CD4-positive, alpha-beta T cell treated with Interleukin-21 for 1 hour (primary cell): ENCODE measurements at places on chromosomes 5 and 9.

GRCh38 chr9:26723486-26723885 is 169.1 kb downstream of the CAAP1 start:
- DNase-seq, result no peak

DNA sequence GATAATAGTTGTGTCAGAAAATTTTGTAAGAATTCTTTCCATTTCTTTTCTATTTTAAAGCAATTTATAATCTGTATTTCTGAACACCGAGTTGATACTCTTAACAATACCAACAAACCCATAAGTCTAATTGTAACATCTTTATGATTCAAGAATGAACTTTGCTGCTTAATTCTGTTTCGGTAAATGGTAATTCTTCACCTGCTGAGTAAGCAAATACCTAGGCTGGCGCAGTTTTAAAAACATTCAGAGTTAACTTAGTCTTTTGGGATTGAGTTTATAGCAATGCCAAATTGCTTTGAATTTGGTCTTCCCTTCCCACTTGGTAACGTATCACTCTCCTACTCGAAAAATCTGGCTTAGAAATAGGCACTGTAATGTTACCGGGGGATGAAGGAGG is 223.0 kb downstream of the MARCHF11 start:
- DNase-seq, result no peak

DNA sequence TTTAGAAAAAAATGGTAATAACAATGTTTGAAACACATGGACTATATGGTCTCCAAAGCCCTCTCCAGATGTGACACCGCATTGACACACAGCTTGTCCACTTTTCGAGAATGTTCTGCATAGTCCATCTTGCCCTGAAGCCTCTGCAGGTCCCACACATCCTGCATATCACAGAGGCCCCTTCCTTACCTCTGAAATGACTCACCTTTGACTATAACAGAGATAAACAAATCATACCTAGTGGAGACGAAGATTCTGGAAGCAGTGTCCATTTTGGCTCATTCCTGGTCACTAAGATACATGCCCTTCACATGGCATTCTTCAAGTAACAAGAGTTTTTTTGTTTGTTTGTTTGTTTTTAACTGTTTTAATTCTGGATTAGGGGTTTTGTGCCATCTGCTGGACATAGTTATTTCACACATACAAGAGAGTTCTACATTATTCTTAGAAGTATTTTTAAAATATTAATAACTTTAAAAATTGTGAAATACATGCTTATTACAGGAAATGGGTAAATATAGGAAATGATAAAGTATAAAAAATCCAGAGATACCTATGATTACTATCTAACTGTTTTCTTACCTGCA is 5.1 kb downstream of the ARL14EPL start:
- no peak for DNase-seq

DNA sequence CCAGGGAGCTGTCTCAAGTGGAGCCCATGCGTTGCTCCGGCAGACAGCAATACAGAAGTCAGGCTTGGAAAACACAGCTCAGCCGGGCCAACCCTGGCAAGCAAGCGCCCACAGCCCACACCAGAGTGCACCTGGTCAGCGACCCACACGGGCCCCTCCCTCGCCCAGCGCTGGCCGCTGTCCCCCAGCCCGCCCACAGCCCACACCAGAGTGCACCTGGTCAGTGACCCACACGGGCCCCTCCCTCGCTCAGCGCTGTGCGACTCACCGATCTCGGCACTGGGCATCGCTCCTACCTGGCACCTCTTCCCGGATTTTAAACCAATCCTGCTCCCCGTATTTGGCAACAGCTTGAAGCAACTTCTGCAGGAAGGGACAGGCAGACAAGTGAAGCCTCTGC is 12.8 kb downstream of the SNAPC4 start:
- no peak for DNase-seq

- DNase-seq, result no peak
These were observed 3.1 kb downstream of the AGXT2 start for GRCh38 chr5:35044649-35045048.

- DNase-seq, result no peak
These were observed 284.2 kb upstream of the NMUR2 start for GRCh38 chr5:152689250-152689711.

- DNase-seq, result no peak
These were observed 583.0 kb upstream of the WWC1 start for GRCh38 chr5:167708449-167708848.

- no peak for DNase-seq
These were observed 92.8 kb upstream of the LRRTM2 start for GRCh38 chr5:138967791-138968448.

GRCh38 chr5:100584069-100584468 is 48.9 kb downstream of the FAM174A start:
- DNase-seq, result no peak

DNA sequence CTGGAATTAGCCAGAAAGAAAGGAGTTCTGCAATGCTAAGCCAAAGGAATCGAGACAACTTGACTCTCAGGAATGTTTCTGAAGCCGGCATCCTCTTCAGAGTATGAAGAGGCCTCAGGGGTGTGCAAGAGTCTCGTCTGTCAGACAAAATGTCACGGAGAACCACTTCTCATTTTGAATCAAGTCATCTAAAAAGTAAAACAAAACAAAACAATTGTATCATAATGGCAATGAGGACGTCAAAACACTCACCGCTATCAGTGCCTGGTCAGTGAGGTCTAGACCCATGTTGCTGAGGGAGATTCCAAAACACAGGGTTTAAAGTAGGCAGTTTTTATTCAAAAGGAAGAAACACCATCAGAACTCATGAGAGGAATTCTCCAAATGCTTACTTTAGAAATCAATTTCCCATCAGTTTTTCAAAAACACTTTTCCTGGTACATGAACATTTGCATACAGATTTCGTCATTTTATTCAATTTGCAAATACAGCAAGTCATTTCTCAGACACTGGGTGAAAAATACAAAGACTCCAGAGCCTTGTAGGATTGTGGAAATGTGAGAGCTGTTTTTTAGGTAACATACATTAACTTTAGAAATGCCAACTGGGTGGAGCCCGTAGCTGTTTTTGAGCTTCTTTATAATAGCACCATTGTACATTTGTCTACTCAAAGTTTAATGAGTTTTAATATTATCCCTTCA is 89.5 kb upstream of the MAP3K1 start:
- peak; percentile 5 for DNase-seq

- no peak for DNase-seq
These were observed 11.9 kb upstream of the C5orf46 start for GRCh38 chr5:147918101-147918685.

DNA sequence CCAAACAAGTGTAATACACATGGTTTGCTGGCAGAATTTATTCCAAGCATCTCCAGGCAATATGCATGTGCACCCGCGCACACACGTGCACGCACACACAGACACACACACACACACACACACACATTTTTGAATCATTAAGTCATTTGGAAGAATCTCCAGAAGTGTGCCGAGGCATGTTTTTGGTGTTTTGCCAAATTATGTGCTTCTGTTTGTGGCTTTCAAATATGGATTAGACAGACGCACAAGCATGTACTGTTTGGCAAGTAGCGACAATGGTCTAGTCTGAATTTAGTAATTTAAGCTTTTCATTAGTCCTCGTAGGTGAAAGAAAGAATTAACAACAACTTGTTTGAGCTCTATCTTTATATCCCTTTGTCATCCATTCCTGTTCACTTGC is 36.7 kb downstream of the NFIB start:
- no peak for DNase-seq

DNA sequence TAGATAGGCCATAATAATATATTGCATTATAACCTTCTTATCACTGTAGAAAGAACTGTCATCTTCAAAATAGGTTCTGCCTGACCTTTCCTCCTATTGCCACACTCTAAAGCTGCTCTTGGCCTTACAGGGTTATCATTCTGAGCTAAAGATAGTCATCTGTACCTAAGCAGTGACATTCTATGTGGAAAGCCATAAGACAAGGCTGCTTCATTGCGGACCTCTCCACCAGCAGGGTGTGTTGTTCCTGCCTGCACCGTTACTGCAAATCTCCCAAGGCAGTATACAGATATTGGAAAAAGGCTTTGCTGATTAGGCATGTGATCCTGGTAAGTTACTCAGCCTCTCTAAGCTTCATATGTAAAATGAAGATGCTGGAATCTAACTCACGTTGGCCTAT is 8.1 kb downstream of the ZNF622 start:
- no peak for DNase-seq

DNA sequence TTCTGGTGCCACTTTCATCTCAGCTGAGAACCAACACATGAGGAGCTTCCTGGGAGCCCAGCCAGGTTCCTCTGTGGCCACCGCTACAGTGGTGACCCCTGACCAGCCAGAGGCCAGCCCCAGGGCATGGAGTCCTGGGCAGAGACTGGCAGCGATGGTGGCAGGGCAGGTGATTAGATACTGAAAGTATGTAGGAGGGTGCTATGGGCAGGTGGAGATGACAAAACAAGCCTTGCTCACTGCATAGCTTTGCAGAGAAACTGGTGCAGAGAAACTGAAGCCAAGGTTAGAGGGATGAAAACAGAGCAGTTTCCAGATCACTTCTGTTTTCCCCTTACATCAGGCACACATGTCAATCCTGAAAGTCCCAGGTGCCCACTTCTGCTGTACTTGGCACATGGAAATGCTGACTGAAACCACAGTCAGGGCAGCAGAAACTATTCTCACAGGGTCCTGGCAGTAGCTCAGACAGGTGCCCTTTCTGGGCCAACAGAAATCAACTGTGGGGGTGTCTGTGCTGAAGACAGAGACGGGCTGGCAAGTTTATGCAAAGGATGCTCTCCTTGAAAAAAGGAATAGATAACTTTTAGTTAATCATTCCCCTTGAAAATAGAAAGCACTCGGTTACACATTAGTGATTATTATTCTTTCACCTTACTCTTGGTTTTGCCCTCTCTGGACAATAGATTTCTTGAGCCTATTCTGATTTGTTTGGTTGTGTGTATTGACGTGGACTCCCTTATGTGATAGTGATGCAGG is 90.3 kb downstream of the ANKRD55 start:
- DNase-seq, result no peak

- DNase-seq, result no peak
These were observed 39.7 kb downstream of the ROPN1L start for GRCh38 chr5:10481241-10481935.

GRCh38 chr9:121207371-121207940 is 5.8 kb upstream of the RAB14 start:
- DNase-seq, result no peak

DNA sequence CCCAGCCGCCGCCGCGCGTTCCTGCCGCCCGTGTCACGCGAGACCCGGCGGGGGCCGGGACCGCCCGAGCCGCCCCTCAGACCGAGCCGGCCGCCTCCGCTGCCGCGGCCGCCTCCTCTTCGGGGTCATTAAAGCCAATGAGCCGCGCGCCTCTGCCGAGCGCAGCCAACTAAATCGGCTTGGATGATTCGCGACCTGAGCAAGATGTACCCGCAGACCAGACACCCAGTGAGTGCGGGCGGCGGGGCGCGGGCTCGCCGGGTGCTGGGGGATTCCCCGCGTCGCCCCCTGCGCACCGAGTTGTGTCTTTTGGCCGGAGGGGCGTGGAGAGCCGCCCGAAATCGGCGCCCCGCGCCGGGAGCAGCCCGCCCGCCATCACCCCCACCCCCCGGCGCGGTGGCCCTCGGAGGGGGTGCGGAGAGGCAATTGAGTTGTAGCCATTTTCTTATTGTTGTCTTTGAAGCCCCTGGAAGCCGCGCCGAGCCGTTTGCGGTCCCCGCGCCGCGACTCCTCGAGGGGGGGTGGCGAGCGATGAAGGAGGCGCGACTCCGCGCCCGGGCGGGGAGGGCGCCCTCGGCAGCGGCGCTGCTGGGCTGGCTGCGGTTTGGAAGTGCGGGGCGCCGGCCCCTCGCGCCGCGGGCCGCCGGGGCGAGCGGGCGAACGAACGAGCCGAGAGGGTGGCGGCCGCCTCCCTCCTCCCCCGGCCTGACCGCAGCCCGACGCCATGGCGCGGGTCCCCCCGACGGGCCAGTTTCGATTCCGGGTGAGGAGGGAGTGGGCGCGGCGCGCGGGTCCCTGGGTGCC is 1.0 kb downstream of the TLE4 start:
- peak; percentile 68 for DNase-seq

DNA sequence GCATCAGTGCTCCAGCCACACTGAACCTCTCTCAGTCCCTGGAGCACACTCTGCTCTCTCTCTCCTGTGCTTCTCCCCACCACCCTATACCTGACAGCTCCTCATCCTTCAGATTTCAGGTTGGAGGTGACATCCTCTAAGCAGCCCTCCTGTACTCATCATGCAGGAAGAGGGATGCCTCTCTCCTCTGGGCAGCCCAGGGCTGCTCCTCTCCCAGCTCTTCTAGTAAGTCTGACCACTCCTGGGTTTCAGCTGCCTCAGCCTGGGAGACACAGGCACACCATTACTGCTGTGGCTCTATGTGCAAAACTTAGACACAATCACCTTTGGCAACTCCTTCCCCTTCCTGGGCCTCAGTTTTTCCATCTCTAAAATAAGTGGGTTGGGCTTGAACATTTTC is 232.4 kb upstream of the BRINP1 start:
- no peak for DNase-seq

DNA sequence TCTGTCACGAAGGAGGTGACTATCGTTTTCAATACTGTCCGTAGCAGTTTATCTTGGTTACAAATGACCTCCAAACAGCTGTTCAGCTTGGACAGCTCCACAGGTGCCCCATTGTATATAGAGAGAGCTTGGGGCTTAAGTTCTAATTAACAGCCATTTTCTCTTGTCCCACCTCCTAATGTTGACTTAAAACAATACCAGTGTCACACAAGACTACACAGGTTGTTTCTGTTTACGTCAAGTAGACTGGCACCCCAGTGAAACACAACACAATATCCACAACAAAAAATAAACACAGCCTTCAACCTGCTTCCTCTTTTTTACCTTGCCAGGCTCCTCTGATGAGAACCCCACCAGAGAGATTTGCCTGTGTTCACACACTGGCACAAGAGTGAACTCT is 39.8 kb upstream of the TLE1 start:
- DNase-seq, result no peak

- no peak for DNase-seq
These were observed 96.3 kb upstream of the EQTN start for GRCh38 chr9:27393054-27393846.

DNA sequence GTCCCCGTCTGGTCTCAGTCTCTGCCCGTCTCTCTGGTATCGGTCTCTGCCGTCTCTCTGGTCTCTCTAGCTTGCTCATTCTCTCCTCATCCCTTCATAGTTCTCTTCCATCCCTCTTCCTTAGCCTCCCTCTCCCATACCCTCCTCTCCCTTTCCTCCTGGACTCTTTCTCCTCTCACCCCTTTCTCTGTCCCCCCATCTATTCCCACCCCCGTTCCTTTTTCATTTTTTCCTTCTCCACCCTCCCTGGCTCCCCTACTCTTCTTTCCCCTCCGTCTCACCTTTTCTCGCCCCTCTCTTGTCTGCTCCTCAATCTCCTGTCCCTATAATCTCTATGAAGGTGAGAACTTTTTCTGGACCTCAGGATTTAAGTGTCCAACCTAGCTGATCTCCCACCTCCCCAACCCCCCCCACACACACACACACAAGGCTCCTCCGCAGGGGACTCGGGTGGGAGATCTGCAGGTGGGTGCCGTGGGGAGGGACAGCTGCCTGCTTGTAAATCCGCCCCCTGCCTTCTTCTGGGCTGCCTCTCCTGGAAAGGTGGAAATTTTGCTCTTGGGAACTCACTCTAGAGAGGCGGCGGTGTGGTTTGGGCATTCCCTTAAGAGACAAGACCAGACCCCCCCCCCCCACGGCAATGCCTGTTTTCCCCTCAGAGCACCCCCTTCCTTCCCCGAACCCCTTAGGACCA is 953 bp downstream of the UBE2QL1 start:
- DNase-seq, result no peak
